ENCODE measurements at places on chromosomes 11 and 22.

- peak; percentile 56 for DNase-seq
Observed at GRCh38 chr11:74417379-74417804, 19.2 kb upstream of the PGM2L1 start.

DNA sequence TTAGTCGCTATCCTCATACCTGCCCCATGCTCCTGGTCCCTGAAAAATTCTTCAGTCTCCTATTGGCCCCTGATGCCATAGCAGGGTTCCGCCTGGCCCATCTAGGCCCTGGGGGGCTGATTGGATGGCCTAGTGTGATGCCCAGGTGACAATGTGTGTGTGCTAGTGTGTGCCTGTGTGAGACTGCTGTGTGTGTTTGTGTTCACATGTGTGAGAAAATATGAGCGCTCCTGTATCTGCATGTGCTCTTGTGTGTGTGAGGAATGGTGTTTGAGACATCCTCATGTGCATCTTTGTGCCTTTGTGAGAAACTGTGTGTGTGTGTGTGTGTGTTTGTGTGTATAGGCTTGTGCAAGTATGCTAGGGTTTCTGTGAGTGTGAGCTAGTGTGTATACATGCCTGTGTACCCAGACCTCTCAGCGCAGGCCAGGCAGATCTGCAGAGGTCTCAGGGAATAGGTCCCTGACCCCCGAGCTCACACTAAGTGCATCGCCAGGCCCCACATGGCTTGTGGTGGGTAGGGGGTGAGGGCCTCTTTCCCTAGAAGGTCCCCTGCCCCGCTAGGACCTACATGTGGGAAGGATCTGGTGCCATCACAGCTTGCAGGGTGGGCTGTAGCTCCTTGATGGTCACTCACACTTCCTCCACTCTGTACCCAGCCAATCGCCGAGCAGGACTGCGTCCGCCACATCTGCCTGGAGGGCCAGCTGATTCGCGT, 64.6 kb downstream of the OTOG start:
- DNase-seq, result no peak

DNA sequence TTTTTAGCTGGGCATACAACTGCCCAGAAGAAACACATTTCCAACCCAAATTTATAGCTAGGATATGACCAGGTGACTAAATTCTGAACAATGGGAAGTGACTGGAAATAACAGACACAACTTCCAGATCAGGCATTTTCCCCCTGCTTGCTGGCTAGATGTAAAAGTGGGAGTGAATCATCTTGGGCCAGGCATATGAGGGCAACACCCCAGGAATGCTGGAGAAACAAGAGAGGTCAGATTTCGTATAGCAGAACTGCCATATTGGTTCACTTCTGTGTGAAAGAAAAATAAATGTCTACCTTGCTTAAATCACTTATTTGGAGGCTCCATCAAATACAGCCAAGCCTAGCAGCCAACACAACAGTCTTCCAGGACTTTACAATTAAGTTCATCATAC, 7.4 kb downstream of the ATL3 start:
- peak; percentile 78 for DNase-seq

- no peak for DNase-seq
Observed at GRCh38 chr11:63603180-63603518, 11.1 kb downstream of the PLAAT3 start.

GRCh38 chr11:115458877-115459276, 45.3 kb downstream of the CADM1 start:
- DNase-seq, result no peak

DNA sequence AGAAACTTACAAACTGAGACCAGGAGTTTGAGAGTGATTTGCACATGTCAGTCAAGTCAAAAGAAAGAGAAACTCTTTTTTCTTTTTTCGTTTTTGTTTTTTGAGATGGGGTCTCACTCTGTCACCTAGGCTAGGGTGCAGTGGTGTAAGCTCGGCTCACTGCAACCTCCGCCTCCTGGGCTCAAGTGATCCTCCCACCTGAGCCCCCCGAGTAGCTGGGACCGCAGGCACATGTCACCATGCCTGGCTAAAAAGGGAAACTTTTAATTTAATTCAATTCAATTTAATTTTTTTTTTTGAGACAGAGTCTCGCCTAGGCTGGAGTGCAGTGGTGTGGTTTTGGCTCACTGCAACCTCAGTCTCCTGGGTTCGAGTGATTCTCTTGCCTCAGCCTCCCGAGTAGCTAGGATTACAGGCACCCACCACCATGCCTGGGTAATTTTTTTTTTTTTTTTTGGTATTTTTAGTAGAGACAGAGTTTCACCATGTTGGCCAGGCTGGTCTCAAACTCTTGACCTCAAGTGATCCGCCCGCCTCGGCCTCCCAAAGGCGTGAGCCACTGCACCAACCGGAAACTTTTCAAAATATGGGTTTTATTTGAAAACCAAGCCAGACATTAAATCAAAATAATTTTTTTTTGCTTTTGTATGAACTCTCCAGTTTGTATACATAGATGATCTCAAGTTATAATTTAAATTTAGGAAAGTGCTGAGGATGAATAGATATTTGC, 9.9 kb downstream of the UCP3 start:
- DNase-seq, result no peak

DNA sequence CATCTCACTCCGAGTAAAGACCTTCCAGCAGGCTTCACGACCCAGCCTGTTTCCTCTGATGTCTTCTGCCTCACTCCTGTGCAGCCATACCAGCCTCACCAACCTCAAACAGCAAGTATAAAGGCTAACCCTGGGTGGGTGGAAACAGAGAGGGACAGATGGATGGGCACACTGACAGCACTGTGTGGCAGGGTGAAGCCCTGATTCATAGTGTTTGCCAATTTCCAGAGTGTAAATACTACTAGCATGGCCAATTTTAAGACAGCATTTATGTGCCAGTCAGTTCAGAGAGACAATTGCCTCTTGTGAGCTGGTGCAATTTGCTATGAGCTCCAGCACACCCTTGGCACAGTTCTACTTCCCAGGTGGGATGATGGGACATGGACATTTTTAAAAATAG, 21.5 kb downstream of the TST start:
- no peak for DNase-seq

DNA sequence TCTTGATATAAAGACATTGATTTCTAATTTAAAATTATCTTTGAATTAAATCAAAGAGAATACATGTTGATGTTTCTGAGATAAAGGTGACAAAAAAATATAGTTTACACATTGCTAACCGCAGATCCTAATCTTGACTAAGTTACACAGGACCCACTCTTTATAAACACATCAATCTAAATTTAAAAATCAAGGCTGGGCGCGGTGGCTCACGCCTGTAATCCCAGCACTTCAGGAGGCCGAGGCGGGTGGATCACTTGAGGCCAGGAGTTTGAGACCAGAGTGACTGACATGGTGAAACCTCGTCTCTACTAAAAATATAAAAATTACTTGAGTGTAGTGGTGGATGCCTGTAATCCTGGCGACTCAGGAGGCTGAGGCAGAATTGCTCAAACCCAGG, 1.9 kb downstream of the ARFGAP3 start:
- DNase-seq, result no peak

GRCh38 chr11:134951305-134951700, 539.3 kb upstream of the B3GAT1 start:
- peak; percentile 69 for DNase-seq

DNA sequence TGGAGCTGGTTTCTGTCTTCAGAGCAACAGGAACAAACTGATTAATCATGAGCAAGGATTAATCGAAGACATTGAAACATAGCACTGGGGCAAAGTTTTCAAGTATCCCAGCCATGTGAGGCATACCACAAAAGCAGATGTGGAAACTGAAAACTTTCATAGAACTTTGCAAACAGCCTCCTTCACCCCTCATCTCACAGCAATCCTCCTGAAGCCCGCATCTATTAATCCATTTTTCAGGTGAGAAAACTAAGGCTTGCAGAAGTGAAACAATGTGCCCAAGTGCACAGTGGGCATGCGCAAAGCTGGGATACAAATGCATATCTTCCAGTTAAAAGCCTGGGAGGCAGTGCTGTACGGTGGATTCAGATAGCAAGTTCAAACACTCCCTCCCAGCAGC, 58.6 kb upstream of the HMGXB4 start:
- no peak for DNase-seq

DNA sequence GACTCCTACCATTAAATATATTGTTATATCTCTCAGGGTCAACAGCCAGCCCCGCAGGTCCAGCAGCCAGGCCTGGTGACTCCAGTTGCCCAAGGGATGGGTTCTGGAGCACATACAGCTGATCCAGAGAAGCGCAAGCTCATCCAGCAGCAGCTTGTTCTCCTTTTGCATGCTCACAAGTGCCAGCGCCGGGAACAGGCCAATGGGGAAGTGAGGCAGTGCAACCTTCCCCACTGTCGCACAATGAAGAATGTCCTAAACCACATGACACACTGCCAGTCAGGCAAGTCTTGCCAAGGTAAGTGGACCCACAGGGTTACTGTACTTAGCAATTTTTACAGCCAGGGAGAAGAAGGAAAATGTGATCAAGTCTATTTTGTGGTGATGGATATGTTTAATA, 35.1 kb downstream of the EP300 start:
- no peak for DNase-seq

DNA sequence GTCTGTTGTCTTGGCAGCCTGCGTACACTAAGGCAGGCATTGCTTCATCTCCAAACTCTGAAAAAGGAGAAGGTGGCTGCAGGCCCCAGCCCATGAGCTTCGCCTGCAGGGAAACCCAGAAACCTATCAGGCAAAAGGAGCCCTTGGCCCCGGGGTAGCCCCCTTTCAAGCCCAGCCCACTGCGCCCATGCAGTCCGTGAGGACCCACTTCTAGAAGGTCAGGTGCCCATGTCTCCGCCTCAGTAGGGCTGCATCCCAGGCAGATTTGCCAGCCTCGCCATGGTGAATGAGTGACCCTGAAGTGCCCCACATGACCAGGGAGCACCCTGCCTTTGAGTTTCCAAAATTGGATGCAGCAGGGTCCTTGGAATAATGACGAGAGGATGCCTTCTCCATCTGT, 1158.4 kb downstream of the BRD1 start:
- no peak for DNase-seq

DNA sequence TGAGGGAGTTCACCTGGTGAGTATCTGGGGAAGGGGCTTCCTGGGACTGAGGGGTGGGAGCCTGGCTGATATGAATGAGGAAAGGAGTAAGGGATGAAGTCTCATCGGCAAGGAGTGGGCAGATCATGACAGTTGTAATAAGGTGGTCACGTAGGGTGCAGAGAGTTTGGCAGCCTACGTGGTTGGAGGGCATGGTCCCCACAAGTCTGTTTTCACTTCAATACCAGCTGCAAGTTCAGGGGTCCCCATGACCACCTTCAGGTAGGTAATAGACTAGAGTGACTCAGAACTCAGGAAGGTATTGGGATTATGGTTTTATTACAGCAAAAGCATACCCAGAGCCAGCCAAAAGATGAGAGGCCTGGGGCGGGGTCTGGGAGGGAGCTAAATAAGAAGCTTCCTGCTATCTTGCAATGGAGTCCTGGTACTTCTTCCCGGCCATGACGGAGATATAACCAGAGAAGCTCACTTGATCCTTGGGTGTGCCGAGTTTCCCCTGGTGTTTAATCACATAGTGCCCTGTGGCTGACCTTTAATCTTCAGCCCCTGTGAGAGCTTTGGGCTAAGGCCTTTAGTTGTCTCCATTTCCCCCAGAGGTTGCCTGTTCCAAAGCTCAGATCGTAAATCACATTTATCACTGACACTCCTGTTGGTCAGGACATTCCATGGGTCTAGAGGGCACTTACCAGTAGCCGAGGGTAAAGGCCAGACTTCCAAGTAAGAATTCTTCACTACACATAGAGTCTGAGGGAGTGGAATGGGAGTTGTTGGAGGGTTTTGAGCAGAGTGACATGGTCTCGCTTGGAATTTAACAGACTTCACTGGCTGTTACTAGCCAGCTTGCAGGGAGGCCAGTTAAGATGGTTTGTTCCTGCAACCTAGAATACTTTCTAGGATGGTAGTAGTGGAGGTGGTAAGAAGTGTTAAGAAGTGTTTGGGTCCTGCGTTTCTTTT, 9.1 kb downstream of the SLC3A2 start:
- DNase-seq, result peak; percentile 72

DNA sequence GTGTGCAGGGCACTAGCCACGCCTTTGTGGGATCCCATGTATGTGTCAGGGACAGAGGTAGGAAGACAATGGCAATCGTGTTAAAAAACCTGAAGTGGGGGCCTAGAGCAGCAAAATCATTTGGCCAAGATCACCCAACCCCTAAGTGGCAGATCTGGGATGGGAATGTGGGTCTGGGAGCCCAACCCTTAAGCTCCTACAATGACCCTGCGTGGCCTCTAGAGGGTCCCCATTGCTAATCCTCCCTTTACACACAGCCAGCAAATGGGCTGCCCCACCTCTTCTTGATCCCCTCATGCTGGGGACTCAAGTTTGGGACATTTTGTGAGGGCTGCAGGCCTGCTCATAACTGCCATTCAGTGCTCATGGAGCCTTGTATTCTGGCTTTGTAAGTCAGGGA, 73.2 kb upstream of the SUSD2 start:
- DNase-seq, result no peak

GRCh38 chr11:14202251-14203196, 156.5 kb downstream of the RRAS2 start:
- DNase-seq, result no peak

- no peak for DNase-seq
Observed at GRCh38 chr11:69218271-69218682, 62.5 kb downstream of the SMIM38 start.

DNA sequence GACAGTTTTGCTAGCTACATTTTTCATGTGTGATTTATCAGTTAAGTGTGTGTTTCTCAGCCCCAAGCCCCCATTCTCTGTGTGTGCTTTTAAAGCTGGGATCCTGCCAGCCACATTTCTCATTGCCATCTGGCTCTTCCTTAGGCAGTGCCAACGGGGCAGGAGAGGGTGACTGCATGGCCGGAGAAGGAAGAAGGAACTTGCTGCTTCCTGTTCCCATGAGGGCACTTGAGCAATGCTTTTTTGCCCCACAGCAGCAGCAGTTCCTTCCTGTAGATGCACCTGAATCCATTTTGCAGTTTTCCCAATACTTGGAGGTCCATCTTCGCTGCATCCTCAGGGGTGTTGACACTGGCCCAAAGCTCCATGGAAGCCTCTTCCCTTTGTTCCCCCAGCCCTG, 37.5 kb downstream of the TNRC6B start:
- peak; percentile 43 for DNase-seq

- DNase-seq, result no peak
Observed at GRCh38 chr11:113488931-113489351, 13.7 kb upstream of the DRD2 start.

DNA sequence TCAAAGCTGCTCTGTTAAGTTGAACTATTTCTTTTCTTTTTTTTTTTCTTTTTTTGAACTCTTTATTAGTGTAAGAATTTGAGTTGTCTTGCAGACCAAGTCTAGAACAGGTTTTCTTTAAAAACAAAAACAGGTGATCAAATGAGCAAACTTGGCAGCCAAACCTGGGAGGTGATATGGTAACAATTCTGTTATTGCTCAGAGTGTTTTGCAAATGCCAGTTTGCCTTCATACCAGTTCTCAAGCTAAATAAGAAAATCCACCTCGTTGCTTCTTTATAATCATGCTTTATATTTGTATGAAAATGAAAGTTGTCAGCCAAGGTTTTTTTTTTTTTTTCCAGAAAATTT, 76.9 kb downstream of the DEPDC5 start:
- DNase-seq, result no peak

DNA sequence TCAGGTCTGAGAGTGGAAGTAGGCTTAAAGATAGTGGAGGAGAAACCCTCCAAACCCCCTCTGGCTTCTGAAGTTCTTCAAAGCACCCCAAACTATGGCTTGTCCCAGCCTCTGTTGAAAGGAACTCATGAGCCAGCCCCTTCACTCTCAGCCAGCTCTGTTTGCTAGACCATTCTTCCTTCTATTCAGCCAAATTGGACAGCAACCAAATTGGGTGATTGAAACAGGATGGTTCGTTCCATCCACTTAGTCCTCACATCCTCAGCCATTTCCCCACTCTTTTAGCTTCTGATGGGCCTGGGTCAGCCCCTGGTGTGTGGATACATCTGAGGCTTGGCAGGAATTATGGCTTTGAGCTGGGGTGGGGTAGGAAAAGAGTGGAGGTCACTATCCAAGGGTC, 4.5 kb downstream of the HTR3A start:
- no peak for DNase-seq
